Gastroesophageal sphincter (tissue), 4 donors: ENCODE measurements at places on chromosomes 12 and 14. TPM values are rescaled to one million over a fixed set of nuclear protein-coding genes. Genes with fewer than 3 reads are reported as not detected.
A peak's percentile ranks its signal among the peaks of the same experiment; 100 is the strongest.

The LTB4R2 gene
- 2.4 TPM for total RNA-seq

The CCDC59 gene
- total RNA-seq: 56.3 TPM

The SPIC gene
- not detected for total RNA-seq

The NAA25 gene
- total RNA-seq: 22.6 TPM

The ZNF891 gene
- 2.5 TPM for total RNA-seq

The GNB3 gene
- total RNA-seq: 1.1 TPM

The C1QL4 gene
- not detected for total RNA-seq

GRCh38 chr12:20372326-20373096 is 4.2 kb downstream of the PDE3A start:
- no peak for ATAC-seq
- no peaks in the 10 kb centered on the region for H3K36me3 ChIP-seq
- H3K27ac ChIP-seq: peak overlapping the region; percentile 95
- H3K4me1 ChIP-seq: no peaks in the 10 kb centered on the region
- H3K27me3 ChIP-seq: no peaks in the 10 kb centered on the region

- no peak overlapping the region for H3K4me3 ChIP-seq
- no peak overlapping the region for H3K27ac ChIP-seq
- H3K36me3 ChIP-seq: peaks cover 55% of the 10 kb centered on the region
- no peaks in the 10 kb centered on the region for H3K27me3 ChIP-seq
- H3K4me1 ChIP-seq: peaks cover 25% of the 10 kb centered on the region
These were observed 33.5 kb downstream of the CCNK start for GRCh38 chr14:99514552-99515300.

DNA sequence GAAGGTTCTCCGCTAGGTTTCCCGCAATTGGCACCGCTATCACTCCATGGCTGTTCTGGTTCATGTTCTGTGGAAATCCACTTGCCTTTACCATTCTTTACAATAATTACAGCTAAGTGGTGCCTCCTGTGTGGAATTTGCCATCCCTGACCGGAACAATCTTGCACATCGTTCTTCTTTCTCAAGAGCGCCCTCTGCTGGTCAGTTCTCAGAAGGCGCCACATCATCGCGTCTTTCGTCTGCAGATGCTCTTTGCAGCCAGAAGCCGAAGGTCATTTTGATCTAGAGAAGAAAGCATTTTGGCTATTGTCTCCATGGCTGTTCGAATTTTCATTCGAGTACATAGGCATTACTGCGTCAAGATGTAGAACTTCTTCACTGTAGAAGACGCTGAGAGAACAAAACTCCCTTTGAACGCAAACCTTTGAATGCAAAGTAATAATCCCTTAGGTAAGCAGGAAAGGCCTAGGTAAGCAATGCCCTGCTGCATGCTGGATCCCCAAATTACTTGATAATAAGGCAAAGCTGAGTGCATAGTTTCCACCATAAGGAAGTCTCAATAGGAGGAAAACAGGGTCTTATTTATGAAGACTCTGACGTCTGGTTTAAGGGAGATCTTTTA is 10.1 kb upstream of the RTRAF start:
- peak overlapping the region; percentile 23 for H3K27ac ChIP-seq
- H3K4me3 ChIP-seq: no peak overlapping the region
- peak; percentile 51 for ATAC-seq
- H3K36me3 ChIP-seq: no peaks in the 10 kb centered on the region

DNA sequence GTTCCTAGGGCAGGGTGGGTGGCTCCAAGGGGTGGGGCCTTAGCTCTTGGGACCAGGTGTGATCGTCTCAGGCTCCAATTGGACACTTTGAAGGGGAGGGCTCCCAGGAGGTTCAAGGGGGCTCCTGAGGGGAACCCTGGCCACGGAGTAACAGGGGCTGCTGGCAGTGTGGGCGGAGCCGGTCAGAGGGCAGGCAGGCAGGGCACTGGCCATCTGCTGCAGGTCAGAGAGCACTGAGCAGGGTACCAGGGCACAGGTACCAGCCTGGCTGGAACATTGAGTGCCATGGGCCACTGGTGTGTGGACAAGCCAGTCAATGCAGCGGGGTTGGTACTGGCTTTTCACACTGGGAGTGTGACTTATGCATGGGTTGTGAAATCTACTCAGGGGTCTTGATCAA is 32.2 kb downstream of the SYNE3 start:
- peaks cover 57% of the 10 kb centered on the region for H3K4me1 ChIP-seq
- H3K4me3 ChIP-seq: no peak overlapping the region
- peaks cover 4% of the 10 kb centered on the region for H3K27me3 ChIP-seq
- no peaks in the 10 kb centered on the region for H3K36me3 ChIP-seq
- H3K27ac ChIP-seq: peak overlapping the region; percentile 79

GRCh38 chr14:88179716-88180115 is 143.4 kb downstream of the KCNK10 start:
- no peaks in the 10 kb centered on the region for H3K27me3 ChIP-seq
- H3K4me1 ChIP-seq: no peaks in the 10 kb centered on the region
- ATAC-seq: no peak
- no peaks in the 10 kb centered on the region for H3K36me3 ChIP-seq

DNA sequence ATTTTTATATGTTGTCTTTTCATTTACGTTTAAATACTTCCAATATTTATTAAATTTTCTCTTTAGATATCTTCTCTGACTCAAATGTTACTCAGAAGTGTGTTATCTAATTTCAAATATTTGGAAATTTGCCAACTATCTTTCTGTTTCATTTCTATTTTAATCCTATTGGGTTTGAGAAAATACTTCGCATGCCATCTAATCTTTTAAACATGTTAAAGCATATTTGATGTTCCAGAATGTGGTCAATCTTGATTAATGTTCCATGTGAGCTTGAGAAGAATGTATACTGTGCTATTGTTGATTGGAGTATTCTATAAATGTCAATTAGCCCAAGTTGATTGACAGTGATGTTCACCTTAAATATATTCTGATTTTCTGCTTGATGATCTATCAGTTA is 11.9 kb upstream of the DCN start:
- no peaks in the 10 kb centered on the region for H3K27me3 ChIP-seq
- H3K36me3 ChIP-seq: no peaks in the 10 kb centered on the region
- no peaks in the 10 kb centered on the region for H3K4me1 ChIP-seq
- no peak overlapping the region for H3K4me3 ChIP-seq

DNA sequence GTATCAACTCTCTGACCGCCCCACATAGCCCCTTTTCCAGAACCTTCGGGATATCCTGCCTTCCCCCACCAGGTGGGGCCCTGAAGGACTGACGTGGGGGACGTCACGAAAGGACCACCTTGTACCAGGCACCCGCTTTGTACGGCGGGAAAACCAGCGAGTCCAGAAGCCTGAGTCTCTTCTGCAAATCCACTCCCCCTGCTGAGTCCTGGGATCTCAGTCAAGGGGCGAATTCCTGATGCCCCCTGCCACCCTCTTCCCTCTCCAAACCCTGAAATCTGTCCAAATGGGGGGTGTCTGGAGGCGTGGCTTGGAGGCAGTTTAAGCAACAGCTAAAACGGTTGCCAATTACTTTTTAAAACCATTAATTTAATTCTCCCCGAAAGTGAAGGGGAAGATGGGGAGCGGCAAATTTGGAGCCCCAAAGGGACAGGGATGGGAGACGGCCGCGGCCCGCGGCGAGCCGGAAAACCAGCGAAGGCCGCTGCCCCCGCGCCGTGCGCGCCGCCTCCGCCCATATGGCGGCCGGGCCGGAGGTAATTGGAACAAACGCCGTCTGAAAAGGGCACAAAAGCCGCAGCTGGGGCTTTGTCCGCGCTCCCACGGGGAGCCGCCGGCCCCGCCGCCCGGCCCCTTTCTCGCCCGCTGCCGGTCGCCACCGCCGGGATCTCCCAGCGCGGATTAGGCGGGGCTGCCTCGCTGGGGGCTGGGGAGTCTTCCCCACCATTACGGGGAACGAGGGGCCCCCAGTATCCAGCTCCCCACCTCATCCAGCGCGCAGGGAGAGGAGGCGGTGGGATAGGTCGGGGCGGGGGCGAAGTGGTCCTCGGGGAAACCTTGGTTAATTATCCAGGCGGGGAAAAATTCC is 6.6 kb downstream of the LHX5 start:
- no peak overlapping the region for H3K27ac ChIP-seq
- peaks cover 98% of the 10 kb centered on the region for H3K27me3 ChIP-seq
- H3K4me1 ChIP-seq: no peaks in the 10 kb centered on the region
- peak overlapping the region; percentile 34 for H3K4me3 ChIP-seq

DNA sequence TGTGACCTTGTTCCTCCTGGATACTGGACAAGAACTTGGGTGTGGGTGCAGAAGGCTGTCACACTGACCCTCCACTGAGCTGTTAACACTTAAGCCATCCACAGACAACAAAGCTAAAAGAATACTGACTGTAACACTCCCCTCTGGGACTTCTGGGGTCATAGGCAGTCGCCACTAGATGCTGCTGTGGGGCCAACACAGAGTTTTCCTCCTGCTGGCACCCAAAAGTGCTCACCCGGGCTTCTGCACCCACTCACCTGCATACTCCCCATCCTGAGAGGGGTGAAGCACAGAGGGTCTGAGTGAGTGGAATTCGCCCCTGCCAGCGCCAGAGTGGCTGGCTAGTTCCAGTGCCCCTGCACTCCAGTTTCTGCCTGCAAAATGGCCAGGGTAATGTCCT is 422.4 kb upstream of the LMO3 start:
- H3K36me3 ChIP-seq: no peaks in the 10 kb centered on the region
- ATAC-seq: no peak
- no peaks in the 10 kb centered on the region for H3K27me3 ChIP-seq

DNA sequence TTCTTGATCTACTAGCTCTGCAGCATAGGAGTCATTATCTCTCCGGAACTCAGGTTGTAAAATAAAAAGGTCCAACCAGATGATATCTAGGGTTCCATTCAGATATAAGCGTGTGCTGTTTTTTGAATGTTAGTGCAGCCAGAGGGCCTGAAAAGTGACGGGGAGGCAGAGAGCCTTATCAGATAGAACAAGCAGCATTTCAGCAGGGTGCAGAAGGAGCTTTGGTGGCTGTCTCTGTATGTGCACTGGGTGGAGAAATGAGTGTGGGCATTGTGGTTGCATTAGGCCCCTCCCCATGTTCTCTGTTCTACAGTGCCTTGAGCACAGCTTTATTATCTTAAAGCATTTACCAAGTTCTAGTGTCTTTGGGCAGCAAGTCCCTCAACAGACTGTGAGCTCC is 275.1 kb downstream of the NRXN3 start:
- H3K4me3 ChIP-seq: no peak overlapping the region
- peaks cover 27% of the 10 kb centered on the region for H3K27me3 ChIP-seq
- no peak for ATAC-seq
- H3K36me3 ChIP-seq: no peaks in the 10 kb centered on the region
- no peaks in the 10 kb centered on the region for H3K4me1 ChIP-seq

DNA sequence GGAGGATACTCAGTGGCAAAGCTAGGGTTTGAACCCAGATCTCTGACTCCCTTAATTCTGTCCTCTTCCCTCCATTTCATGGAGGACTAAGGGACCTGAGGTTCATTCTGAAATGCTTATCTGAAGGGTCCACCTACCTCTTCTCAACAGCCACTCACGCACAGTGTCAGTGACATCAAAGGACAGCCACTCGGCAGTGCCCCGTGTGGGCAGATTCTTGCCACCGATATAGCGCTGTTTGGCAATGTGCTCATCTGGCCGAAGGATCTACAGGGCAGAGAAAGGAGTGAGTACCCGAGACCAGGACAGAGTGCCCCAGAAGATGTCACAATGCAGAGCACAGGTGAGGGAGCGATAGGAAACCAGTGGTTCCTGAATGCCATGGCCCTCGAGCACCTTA is 10.8 kb downstream of the TGFB3 start:
- H3K36me3 ChIP-seq: peaks cover 57% of the 10 kb centered on the region
- H3K27me3 ChIP-seq: no peaks in the 10 kb centered on the region
- no peak for ATAC-seq
- H3K4me3 ChIP-seq: no peak overlapping the region
- H3K4me1 ChIP-seq: no peaks in the 10 kb centered on the region

- no peak overlapping the region for H3K4me3 ChIP-seq
- H3K27ac ChIP-seq: no peak overlapping the region
- H3K36me3 ChIP-seq: no peaks in the 10 kb centered on the region
- H3K4me1 ChIP-seq: no peaks in the 10 kb centered on the region
These were observed 33.1 kb upstream of the PZP start for GRCh38 chr12:9241301-9241700.

DNA sequence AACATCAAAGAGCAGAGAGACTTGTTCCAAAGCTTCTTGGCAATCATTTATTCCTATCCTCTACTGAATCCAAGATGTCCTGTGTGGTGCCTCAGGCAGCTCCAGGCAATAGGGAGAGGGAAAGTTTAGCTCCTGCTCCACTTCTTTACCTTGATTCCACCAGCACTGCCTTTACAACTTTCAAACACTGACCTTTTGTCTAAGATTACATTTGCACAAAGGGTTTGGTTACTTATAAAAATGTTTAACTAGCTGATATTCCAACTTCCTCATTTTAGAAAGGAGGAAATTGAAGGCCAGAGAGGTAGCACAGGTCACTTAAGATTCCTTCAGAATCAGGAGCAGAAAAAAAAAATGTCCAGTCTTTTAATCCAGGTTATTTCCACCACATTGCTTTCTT is 192.7 kb downstream of the BTG1 start:
- no peaks in the 10 kb centered on the region for H3K4me1 ChIP-seq
- no peak overlapping the region for H3K4me3 ChIP-seq
- no peak for ATAC-seq
- H3K27ac ChIP-seq: no peak overlapping the region
- no peaks in the 10 kb centered on the region for H3K27me3 ChIP-seq
- H3K36me3 ChIP-seq: no peaks in the 10 kb centered on the region

- no peak overlapping the region for H3K27ac ChIP-seq
- no peaks in the 10 kb centered on the region for H3K36me3 ChIP-seq
- H3K27me3 ChIP-seq: no peaks in the 10 kb centered on the region
- H3K4me3 ChIP-seq: no peak overlapping the region
- no peak for ATAC-seq
These were observed 121.7 kb downstream of the DUSP6 start for GRCh38 chr12:89230376-89231315.

GRCh38 chr12:55074806-55075205 is 51.4 kb upstream of the OR9K2 start:
- no peaks in the 10 kb centered on the region for H3K36me3 ChIP-seq
- no peak for ATAC-seq
- H3K27me3 ChIP-seq: peaks cover 13% of the 10 kb centered on the region
- no peak overlapping the region for H3K27ac ChIP-seq

DNA sequence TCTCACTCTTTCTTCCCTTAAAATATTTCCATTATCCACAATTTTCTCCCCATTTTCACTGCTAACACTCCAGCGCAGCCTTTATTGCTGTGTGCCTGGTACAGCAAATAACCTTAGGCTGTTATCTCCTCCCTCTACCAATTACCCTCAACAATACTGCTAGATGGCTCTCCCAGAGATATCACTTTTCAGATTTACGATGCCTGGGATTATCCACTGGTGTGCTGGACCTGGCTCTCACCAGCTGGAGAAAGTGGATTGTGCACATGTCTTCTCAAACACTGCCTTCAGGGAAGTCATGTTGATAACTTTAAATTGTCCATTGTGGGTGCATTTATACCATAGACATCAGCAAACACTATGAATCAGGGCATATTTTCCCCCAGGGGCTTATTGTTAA is 101.9 kb upstream of the ADAMTS20 start:
- H3K36me3 ChIP-seq: no peaks in the 10 kb centered on the region
- H3K27me3 ChIP-seq: no peaks in the 10 kb centered on the region
- H3K4me1 ChIP-seq: no peaks in the 10 kb centered on the region
- no peak overlapping the region for H3K27ac ChIP-seq
- H3K4me3 ChIP-seq: no peak overlapping the region
